Keratinocyte (primary cell): ENCODE measurements at places on chromosomes 3 and 15.

GRCh38 chr3:185757176-185757575 lies 67.7 kb downstream of the IGF2BP2 start:
- no peak for DNase-seq

DNA sequence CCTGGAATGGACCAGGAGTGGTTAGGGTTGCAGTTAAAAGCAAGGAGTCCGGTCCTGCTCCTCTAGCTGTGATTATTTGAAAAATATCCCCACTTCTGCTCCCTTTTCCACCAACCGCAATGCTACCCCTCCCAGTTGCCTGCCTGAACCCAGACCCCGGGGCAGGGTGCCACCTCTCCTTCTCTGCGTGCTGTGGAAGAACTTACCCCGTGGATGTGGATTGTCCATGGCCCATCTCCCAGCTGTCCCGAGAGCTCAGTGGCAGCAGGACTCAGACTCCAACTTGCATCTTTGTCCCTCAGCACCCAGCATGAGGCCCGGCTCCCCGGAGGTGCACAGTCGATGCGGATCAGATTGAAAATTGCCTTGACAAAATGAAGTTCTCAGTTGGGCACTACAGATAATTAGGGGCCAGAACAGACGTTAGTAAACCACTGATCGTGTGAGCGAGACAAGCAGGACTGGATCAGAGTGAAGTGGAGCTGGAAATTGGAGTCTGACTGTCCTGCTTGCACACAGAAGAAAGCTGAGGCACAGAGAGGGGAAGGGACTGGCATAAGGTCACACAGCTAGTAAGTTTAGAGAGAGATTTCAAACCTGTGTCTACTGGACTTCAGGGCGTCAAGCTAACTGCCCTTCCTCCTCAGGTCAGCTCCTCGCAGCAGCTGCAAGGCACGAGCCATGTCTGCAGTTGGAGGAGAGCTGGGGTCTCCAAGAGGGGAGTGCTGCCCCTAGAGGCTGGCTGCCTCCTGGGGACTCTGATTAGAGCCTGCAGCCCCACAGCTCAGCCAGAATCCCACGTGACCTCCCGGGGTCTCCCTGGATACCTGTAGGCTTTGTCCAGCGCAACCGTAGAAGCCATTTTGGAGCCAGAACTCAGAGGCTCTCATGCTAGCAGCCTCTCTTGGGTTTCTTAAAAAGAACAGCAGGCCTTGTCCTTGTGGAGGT lies 14.7 kb downstream of the SLC6A1 start:
- DNase-seq, result no peak

GRCh38 chr3:131193641-131194238 lies 167.1 kb downstream of the NEK11 start:
- no peak for DNase-seq

DNA sequence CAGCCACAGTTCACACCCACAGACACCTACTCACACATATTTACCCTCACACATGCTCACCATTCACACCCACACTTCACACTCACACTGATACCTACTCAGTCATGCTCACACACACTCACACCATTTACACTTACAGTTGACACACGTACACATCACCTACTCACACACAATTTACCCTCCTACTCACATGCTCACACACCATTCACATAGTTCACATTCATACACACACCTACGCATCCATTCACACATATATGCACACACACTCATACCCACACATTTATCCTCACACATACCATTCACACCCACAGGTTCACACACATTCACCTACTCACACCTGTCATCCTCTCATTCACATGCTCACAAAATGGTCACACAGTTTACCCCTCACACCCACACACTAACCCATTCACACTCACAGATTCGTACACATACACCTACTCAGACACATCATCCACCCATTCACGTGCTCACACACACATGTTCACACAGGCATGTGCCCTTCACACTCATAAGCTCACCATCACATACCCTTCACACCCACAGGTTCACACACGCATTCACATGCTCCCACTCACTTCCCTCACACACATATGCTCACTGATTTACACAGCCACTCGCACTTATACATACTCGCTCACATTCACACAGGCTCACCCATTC lies 42.3 kb downstream of the HMCES start:
- DNase-seq, result no peak

- no peak for DNase-seq
Measured at GRCh38 chr15:83030021-83030420, 18.6 kb upstream of the C15orf40 start.

DNA sequence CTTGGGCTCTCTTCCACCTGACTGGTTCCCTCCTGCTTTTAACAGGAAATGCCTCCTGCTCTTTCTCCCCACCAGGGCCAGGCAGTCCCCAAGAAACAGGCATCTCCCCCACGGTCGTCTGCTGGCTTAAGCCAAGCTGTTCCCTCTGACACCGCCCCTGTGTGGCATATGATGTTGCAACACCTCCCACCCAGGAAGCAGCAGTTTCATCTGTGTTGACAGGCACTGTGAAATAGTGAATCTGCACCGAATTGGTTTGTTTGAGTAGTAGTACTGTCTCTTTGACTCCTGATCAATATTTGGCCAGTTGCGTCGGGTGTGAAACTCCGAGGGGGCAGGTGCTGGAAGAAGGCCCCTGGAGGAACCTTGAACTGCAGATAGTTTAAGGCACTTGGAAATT lies 188.8 kb downstream of the FEZF2 start:
- no peak for DNase-seq

DNA sequence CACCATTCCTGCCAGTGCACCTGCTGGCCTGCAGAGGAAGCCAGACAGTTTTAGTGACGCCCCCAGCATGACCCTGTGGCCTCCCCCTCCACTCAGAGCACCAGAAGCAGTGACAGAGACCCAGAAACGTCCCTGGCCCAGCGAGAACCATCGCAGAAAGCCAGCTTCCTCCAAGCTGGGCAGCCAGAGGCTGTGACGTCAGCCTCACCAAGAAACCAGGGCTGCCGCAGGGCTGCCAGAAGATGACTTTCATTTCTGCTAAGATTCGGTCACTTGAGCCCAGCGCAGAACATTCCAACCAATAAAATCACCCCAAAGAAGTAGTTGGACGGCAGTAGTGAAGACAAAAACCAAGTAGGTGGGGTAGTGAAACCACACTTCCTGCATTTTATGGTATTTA lies 29.6 kb upstream of the RPL32 start:
- no peak for DNase-seq

DNA sequence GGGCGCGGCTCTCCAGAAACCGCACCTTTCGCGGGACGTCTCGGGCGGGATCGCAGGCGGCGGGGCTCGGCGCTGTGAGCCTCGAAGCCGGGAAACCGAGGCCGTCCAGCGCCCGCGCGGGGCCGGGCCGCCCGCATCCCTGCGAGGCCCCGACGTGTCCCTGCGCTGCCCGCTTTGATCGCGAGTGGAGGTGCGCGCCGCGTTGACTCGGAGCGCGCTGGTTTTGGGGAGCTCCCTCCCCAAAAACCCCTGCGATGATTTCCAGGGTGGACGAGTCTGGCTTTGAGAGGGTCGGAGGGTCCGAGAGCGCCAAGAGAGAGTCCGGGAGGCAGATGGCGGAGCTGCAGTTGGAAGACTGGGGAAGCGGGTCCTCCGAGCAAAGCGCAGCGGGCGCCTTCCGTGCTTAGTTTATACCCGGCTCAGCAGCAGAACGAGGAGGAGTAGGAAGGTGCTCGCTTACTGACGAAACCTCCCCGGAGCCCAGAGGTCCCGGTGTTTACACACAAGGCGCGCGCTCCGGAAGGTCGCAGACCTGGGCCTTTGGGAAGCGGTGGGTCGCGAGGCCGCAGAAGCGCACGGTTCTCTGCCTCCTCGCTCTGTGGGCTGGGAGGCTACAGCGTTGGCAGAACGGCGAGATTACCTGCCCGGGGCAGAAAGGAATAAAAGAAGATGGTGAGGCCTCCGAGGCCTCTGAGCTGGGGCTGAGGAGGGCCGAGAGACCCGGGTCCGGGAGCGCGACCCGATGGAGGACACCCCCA lies 687 bp downstream of the ALDH1A3 start:
- DNase-seq, result no peak
